Fibroblast of mammary gland (primary cell): ENCODE measurements at places on chromosomes 1 and 21.

GRCh38 chr21:45180246-45180599 lies 105.8 kb downstream of the ADARB1 start:
- no peak for DNase-seq

DNA sequence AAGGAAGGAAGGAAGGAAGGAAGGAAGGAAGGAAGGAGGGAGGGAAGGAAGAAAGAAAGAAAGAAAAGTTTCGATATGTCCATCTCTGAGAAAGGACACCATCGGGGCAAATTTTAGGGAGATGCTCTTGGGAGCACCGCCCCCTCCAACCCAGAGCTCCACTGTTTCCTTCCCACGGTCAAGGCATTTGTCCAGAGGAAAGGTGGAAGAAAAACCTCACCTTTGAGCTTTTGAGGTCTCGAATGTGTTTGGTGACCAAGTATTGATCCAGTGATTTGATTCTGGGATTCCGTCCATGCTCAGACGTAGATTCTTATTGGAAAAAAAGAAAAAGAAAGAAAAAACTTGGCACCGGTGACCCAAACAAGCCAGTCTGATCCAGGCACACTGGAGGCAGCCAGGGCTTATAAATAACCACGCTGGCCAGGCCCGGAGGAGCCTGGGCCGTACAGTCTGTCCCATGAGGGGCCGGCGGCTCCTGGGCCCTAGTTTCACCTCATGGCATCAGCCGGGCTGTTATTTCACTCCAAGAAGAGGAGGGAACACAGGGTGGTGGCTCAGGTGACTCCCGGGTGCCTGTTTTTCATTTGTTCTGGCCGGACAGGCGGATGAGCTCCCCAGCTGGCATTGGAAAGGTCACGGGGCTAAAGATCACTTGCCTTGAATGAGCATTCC lies 36.1 kb upstream of the SLC25A33 start:
- DNase-seq = no peak

DNA sequence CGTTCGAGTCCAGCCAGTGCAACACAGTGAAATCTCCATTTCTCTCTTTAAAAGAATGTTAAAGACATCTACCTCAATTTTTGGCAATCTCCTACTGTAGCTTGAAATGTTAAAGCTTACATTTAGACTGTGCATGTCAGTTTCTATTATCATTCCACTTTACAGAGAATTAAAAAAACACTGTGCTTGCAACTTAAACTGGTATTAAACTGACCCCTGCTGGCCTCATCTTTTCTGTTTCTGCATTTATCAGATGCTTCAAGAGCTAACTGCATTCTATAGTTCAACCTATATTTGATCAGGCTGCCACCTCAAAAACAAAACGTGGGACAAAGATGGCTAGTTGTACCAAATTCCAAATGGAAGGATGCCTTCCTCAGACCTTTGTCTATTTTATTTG lies 226.5 kb downstream of the SMYD3 start:
- DNase-seq = peak; percentile 42

GRCh38 chr1:160993544-160994193 lies 27.3 kb downstream of the F11R start:
- DNase-seq = peak; percentile 73

- DNase-seq = no peak
Measured at GRCh38 chr1:231046730-231047395, 6.8 kb upstream of the FAM89A start.

- no peak for DNase-seq
Measured at GRCh38 chr1:180112984-180113647, 41.6 kb upstream of the QSOX1 start.

- no peak for DNase-seq
Measured at GRCh38 chr1:33332881-33333280, 12.0 kb upstream of the A3GALT2 start.

DNA sequence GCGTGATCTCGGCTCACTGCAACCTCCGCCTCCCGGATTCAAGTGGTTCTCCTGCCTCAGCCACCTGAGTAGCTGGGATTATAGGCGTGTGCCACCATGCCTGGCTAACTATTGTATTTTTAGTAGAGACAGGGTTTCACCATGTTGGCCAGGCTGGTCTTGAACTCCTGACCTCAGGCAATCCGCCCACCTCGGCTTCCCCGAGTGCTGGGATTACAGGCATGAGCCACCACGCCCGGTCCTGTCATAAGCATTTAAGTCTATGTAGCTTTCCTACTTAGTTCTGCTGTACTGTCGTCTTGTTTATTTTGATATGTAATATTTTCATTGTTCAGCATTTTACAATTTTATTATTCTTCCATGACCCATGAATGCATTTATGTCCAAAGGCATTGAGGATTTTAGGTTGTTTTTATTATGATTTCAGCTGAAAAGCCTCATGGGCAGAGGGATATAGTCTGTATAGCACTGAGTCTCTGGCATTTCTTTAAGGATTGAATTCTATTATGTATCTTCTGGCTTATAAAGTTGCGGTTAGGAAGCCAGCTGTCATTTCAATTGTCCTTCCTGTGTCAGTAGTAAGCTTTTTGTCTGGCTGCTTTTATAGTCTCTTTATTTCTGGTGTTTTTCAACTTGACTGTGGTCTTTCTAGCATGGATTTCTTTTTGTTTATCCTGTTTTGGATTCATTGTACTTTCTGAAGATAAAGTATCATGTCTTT lies 9.2 kb downstream of the AGPAT3 start:
- DNase-seq = no peak

DNA sequence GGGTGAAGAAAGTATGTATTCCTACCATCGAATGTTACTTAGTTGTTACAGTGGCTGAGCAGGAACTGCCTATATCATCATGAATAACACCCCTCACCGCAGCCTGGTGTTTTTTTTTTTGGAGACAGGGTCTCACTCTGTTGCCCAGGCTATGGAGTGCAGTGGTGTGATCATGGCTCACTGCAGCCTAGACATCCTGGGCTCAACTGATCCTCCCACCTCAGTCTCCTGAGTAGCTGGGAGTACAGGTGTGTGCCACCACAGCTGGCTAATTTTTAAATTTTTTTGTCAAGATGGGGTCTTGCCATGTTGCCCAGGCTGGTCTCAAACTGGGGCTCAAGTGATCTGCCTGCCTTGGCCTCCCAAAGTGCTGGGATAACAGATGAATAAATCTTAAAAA lies 7.3 kb downstream of the PATJ start:
- DNase-seq = no peak

DNA sequence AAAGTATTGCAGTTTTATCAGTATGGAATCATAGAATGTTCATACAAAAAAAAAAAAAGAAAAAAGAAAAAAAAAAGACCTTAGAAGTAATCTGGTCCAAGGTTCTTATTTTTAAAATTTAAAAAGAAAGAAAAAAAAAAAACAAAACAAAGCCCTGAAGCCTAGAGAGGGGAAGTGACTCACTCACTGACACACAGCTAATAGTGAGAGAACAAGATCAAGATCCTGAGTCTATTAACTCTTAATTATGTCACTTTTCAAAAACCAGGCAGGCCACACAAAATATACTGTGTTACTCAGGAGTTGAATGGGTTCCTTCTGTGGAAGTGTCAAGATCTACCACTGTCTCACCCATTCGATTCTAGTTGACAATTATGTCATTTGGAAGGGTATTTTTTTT lies 433.9 kb upstream of the DAB1 start:
- DNase-seq = peak; percentile 58

GRCh38 chr21:17441370-17441769 lies 71.5 kb upstream of the CXADR start:
- DNase-seq = peak; percentile 58

GRCh38 chr1:224879162-224879803 lies 50.2 kb upstream of the DNAH14 start:
- DNase-seq = peak; percentile 67

DNA sequence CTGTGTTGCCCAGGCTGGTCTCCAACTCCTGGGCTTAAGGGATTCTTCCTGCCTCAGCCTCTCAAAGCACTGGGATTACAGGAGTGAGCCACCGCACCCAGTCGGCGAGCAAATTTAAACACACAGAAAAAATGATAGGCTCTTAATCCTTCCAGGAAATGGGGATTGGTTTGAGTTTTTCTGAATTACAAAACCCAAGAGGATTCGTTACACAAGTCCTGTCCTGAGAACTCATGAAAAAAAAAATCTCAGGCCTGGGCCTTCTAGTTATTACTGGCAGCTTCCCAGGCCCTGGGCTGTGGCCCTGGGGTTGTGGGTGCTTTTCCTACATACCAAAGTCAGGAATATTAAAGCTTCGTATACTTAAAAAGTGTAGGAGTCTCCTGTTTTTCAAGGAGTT lies 6.3 kb upstream of the IFNGR2 start:
- peak; percentile 88 for DNase-seq

DNA sequence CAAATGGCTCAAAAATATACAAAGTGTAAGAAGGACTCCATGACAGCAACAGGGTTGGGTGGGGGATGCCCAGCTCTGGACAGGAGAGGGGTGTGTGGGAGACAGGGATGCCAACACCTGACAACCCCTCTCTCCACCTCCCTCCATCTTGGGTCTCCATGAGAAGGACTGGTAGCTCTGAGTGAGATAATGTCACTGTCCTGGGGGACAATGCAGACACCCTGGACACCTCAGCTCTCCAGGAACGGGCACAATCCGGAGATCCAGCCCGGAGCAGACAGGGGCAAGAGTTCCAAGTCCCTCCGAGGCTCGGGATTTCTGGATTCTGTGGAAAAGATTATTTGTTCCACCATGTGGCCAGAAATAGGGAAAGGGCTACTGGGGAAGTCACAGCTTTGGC lies 122.5 kb downstream of the GLIS1 start:
- no peak for DNase-seq

- no peak for DNase-seq
Measured at GRCh38 chr1:204355913-204356312, 3.8 kb downstream of the PLEKHA6 start.

DNA sequence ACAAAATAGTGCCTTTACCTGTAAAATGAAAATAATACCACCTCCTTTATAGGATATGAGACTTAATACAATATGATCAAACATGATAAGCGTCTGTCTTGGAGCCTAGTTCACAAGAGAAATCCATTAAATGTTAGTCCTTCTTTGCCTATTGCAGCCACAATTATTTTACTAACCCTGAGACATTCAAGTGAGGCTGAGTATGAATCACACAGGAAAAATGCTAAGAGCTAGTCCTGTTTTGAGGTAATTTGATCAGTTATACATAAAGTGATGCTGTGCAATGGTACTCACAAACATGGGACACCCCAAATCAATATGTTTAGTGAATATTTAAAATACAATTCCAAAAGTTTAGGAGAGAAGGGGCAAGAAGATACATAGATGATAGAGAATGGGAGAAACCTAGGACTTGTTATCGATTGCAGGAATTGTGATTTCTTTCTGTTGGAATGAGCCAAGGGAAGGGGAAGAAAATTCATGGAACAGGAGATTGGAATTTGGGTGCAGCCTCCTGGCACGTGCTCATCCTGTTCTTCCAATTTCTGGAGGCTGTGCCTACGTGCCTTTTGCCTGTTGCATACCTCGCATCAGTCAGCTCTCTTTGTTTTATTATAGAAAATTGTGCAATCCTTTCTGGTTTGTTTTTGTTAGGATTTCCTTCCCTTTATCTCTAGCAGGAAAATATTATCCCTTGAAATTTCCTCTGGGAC lies 39.9 kb upstream of the BACH1 start:
- DNase-seq = peak; percentile 80

GRCh38 chr1:68103011-68103545 lies 52.7 kb upstream of the DIRAS3 start:
- DNase-seq = no peak

- peak; percentile 62 for DNase-seq
Measured at GRCh38 chr1:113930499-113931161, 1.5 kb downstream of the HIPK1 start.

DNA sequence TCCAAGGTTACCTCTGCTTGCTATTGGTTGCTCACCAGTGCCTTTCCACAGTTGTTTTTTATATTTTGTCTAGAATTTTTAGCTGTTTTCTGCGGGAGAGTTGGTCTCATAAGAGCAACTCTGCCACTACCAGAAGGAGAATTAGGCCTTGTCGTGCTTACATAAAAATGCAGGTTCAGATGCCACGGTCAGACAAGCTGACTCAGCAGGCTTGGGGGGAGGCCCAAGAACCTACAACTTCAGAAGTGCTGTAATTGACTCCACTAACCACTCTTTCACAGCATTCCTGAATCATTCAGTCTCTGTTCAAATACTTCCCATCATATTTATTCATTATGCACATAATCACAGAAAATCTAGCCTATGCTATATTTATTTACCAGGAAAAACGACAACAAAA lies 23.1 kb upstream of the YRDC start:
- no peak for DNase-seq

- DNase-seq = peak; percentile 70
Measured at GRCh38 chr1:10724948-10725847, 71.2 kb downstream of the CASZ1 start.

DNA sequence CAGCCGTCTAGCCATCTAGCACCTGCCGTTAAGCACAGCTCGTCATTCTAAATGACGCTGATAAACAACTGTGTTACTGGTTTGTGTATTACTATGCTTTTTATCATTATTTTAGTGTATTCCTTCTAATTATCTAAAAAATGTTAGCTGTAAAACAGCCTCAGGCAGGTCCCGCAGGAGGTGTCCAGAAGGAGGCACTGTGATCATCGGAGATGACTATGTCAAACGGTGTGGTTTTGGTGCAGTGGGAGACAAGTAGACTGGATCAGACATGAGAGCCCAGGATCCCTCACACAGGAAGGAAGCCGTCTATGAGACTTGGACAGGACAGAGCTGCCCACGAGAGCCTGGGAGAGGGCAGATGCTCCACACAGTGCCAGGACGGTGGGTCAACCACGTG lies 55.3 kb upstream of the COL6A1 start:
- peak; percentile 29 for DNase-seq

DNA sequence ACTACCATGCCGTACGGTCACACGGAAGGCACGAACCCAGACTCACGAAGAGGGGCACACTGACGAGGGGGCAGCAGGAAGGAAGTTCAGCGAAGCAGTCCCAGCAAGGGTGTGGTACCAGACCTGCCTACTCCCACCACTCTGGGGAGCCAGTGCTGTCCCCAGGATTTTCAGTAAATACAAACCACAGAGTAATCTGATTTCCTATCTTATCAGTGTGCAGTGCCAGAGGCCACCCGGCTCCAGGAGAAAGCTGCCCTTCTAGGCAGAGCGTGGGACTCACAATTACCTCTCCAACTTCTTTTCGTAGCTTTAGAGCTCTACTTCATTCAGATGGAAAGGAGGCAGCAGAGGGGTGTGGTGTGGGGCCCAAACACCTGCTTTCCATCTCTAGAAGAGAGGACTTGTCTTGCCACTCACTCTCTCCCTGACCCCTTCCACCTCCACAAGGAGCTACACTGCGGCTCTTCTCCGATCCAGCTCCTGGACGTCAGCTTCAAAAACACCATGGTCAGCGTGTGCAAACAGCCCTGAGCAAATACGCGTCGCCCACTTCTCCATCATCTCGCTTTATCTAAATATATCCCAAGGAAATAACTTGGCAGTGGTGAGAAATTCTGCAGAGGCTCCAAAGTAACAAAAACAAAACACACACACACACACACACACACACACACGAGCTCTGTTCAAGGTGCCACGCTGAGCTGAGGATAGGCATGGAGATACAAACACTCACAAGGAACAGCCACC lies 98.5 kb downstream of the MRPL37 start:
- no peak for DNase-seq
